NCI-H2081 treated with DMSO at 0.1 percent for 48 hours (cell line): ENCODE measurements at places on chromosomes 4 and X.

- DNase-seq: no peak
Measured at GRCh38 chr4:112652216-112652615, 15.3 kb downstream of the LARP7 start.

- DNase-seq: no peak
Measured at GRCh38 chr4:143250617-143251016, 65.9 kb downstream of the USP38 start.

DNA sequence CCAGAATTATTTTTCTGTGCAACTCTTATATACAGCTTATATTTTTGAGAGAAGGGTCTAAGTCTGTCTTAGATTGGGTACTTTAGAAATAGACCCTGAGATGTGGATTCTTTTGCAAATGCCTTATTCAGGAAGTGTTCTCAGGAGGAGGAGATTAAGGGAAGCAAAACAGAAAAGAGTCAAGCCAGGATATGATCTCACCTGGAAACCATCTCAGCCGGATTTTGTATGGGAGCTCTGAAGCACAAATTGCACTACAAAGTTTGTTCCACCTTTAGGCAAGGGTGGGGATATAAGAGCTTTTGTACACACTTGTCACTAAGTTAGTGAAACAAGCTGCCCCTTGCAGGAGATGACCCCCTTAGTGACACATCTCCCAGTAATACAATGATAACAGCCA is 121.2 kb upstream of the GRPR start:
- no peak for DNase-seq

GRCh38 chrX:100995469-100995868 is 26.0 kb downstream of the ARL13A start:
- no peak for DNase-seq

DNA sequence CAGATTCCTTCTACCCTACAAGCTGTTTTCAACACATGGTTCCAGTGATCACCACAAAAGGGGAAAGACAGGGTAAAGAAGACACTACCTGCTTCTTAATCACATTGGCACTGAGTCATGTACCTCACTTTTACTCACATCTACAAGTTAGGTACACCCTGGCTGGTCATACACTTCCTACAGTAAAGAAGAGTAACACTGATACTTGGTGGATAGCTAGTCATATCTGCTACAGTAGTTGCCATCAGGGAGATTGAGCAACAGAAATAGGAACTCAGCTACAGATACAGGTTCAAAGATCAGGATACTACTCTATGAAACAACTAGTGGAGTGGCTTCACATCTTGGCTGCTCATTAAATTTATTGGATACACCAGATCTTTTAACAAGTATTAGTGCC is 105.4 kb upstream of the DIAPH2 start:
- DNase-seq: no peak

- DNase-seq: peak; percentile 78
Measured at GRCh38 chrX:125378205-125378604, 58.5 kb downstream of the TEX13C start.

DNA sequence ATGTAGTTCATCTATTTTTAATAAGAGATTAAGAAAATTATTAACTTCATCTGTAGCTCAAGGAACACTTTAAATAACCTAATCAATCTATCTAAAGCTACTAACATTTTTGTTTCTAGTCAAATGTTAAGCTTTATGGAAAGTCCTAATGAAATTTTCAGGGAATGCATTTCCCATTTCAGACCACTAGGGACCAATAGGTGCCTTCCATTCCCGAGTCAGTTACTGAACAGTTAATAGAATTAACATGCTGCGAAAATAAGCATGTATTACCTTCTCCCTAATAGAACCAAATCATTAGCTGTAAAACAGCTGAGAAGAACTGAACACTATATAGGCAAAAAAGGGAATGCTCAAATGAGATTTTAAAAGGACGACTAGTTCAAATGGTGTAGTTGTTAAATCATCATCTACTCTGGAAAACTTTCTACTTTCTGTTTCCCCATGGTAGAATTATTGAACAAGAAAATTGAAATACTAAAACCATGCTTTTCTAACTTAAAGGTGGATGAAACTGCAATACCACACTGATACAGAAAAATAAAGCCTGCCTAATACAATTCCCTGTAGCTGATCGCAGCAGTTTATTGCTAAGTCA is 22.5 kb downstream of the STX18 start:
- DNase-seq: no peak

DNA sequence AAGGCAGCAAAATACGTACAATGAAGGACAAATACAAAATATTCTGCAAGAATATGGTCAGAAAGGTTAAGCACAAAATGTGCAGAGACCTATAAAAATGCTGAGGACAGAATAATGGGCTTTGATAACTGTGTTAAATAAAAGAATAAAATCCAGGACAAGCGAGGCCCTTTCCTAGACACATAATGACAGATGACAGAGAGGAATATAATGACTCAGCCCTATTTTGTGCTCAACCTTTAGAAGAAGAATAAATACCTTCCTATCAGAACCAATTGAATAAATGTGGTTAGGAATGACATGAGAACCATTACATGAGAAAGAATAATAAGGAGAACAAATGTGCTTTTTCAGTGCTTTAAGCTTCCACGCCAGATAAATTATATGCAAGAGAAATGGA is 178.0 kb downstream of the TEX13C start:
- no peak for DNase-seq

DNA sequence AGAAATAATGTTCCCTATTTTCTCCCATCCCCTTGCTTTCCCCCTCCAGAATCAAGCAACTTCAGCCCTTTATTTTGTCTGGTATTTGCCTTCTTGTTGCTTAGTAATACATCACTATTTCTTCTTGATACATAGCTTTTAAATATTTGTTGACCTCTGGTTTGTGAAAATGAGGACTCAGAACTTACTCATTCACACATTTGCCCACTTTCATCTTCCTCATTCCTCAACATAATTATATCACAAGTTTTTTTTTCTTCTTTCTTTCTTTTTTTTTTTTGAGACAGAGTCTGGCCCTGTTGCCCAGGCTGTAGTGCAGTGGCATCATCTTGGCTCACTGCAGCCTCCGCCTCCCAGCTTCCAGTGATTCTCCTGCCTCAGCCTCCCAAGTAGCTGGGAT is 28.9 kb upstream of the NDUFC1 start:
- DNase-seq: no peak

- no peak for DNase-seq
Measured at GRCh38 chrX:42602566-42602965, 175.4 kb downstream of the PPP1R2C start.

DNA sequence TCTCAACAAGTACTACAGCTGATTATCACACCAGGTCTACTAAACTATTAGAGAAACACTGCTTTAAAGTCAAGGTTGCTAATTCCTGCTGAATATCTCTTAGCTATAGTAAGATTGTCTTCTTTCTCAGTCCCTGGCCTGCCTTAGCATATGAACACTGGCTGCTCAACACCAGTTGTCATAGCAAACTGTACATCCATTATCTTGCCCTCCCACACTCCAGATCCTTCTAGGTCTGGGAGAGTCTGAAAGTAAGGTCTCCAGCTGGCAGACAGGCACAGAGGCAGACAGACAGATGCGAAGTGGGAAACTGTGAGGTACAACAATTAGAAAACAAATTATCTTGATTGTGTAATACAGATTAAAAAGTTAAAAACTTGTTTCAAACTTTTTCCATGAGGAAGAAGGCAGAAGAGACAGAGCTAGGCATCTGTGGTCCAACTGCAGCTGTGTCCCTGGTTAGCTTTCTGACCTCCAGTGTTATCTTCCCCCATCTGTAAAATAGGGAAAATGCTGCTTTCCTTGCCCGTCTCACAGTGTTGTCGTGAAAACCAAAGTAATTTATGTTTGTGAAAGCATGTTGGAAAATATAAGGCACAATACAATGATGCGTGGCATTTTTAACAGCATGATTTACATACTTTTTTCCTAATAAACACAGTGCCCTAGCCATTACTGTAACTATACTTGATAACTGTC is 133.8 kb downstream of the KLHL13 start:
- no peak for DNase-seq

DNA sequence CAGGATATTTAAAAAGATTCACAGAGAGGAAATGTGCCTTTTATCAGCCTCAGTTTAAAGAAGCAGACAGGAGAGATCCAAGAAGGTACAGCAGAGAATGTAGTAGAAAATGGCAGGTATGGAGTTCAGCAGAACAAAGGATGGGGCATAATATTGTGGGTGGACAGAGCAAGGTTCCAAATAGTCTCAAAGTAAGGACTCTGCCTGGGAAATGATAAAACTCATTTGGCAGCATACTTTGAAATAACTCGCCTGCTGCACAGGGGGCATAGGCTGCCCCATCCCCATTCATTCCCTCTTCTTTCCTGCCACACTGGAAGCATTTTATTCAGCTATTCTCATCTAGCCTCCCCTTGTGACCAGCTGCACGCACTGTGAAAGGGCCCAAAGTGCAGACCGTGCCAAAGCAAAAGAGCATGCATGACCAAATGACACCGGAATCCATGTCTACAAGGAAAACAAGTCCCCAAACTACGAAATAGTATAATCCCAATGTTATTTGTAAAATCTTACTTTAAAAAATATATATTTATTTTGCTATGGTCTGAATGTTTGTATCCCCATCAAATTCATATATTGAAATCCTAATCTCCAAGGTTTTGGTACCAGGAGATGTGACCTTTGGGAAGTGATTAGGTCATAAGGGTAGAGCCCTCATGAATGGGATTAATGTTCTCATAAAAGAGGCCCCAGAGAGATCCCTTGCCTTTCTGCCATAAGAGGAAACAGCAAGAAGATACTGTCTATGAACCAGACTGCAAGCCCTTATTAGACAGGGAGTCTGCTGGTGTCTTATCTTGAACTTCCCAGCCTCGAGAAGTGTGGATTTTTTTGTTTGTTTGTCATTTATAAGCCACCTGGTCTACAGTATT is 77.4 kb upstream of the PRSS48 start:
- DNase-seq: no peak

GRCh38 chr4:11130195-11130970 is 298.3 kb downstream of the HS3ST1 start:
- no peak for DNase-seq

DNA sequence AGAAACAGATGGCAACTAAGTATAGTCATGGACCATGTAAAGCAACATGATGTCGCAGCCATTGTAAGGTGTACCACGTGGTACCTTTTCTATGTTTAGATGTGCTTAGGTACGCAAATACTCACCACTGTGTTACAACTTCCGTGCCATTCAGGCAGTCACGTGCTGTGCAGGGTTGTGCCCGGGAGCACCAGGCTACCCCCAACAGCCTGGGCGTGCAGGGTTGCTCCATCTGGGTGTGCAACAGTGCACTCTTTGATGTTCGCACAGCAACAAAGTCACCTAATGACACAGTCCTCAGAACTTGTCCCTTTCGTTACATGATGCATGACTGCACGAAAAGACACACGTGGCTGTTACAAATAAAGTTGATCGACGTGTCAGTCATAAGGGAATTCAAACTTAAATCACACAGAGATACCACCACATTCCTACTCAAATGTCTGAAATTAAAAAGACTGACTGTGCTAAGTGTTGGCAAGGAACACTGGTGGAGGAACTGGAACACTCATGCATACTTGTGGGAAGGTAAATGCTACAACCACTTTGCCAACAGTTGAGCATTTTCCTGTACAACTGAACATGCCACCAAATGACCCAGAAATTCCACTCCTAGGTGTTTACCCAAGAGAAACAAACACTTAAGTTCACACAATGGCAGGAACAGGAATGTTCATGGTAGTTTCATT is 24.3 kb downstream of the CPLX1 start:
- no peak for DNase-seq

GRCh38 chr4:123423819-123424218 is 27.2 kb downstream of the SPRY1 start:
- DNase-seq: no peak

DNA sequence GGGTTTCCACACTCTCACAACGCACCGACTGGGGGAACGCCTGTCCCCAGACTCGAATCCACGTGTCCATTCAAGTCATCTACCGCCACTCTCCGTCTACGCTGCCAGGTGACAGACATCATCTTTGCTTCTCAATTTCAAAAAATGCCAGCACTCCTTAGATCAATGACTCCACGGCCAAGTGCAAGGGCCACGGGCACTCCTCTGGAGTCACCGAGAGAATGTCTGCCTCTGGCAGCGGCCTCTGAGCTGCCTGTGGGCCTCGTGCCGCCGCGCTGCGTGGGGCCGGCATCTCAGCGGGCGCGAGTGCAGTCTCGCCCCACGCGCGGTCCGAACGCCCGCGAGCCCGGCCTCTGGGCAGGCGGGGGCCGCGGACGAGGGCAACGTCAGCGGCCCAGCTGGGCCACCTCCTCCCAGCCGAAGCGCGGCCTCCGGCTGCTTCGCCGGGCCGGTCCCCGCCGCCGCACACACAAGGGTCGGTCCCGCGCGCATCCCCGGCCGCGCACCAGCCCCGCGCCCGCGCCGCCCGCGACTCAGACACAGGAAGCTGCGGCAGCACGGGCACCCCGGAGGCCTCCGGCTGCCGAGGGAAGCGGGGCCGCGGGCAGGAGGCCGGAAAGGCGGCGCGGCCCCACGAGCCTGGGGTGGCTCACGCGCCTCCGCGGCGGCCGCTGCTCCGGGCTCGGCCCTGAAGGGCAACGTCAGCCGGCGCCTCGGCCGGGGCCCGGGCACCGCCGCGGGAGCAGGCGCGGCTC is 450 bp downstream of the ACSL1 start:
- no peak for DNase-seq

DNA sequence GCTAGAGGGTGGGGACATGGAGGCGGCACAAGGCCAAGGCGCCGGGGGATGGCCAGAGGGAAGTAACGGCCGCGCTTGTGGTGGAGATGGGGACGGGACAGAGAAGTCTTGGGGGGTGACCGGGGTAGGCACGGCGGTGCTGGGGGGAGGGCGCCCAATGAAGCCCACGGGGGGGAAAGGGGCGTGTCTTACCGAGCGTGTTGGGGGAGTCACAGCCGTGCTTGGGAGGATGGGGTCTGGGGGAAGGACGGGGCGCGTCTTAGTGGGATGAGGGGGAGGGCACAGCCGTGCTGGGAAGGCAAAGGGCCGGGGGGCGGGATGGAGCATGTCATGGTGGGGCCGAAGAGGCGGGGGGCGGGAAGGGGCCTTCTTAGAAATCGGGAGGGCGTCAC is 952 bp downstream of the ARSD start:
- DNase-seq: no peak

- DNase-seq: no peak
Measured at GRCh38 chr4:82217986-82218715, 155.6 kb downstream of the HNRNPD start.

GRCh38 chrX:17495052-17495451 is 120.1 kb downstream of the NHS start:
- DNase-seq: no peak

DNA sequence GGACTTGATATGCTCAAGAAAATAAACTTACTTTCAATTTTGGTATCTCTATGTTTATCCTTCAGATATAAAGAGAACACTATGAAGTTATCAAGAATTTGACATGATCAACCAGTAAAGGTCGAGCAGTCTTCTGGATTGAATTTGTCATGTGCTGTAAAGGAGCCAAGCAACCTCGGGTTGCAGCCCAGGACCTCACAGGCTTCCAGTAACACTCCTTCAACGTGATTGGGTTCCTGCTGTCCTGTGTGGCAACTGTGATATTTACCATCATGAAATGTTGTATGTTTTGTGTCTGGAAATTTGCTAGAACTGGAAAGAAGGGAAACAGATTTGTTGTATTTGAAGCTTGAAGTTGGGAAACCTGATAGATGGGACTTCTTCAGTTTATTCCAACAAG is 52.0 kb upstream of the UGT2B7 start:
- no peak for DNase-seq

- no peak for DNase-seq
Measured at GRCh38 chr4:144818136-144818535, 172.2 kb downstream of the HHIP start.
